H7 (cell line): ENCODE measurements at places on chromosomes 7 and 10. TPM values are rescaled to one million over a fixed set of nuclear protein-coding genes. Genes with fewer than 3 reads are reported as not detected.
A peak's percentile ranks its signal among the peaks of the same experiment; 100 is the strongest.

GRCh38 chr10:74051736-74052342 lies 53.9 kb downstream of the VCL start:
- DNase-seq: no peak

GRCh38 chr7:127665922-127666321 lies 13.9 kb downstream of the SND1 start:
- DNase-seq: peak; percentile 47

GRCh38 chr10:110042891-110043290 lies 35.1 kb downstream of the ADD3 start:
- no peak for DNase-seq

GRCh38 chr7:92020636-92021035 lies 80.0 kb downstream of the AKAP9 start:
- no peak for DNase-seq

- DNase-seq: no peak
Observed at GRCh38 chr10:13853854-13854253, 267.1 kb downstream of the PRPF18 start.

DNA sequence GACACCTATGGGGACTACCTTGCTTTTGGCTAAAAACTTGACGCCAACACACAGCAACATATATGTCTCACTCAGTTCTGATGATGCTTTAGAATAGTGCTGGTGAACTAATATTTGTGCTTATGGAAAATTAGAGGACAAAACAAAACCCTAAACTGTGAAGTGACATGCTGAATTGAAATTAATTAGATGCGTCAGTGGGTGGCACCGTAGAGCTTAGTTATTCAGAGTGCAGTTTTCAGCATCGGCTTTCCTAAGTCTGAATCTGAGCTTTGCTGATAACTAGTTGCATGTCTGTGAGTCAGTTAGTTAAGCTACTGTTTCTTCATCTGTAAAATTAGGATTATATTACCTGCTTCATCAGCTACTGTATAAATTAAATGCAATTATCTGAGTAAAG lies 245.0 kb upstream of the SORCS1 start:
- no peak for DNase-seq

- DNase-seq: peak; percentile 65
Observed at GRCh38 chr7:30164567-30164966, 29.8 kb downstream of the MTURN start.

Gene KIAA1549
- 6.0 and 6.4 TPM in 2 replicates for total RNA-seq
